ENCODE measurements at places on chromosomes 3 and 15.

DNA sequence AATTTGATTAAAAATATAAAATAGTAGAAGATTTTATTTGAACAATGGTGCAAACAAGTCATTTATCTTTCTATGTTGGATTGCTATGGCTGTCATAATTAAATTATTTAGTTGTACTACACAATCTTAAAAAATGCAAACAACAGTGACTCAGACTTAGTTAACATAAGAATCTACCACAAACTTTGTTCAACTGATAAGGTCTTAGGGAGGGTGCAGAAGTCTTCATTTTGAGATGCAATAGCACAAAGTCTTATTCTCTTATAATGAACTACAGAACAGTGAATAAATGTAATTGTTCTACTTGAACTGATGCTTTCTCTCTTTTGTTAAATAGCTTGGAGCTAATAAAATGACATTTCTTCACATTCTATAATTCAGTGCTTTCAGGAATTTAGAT, 482.8 kb upstream of the NAALADL2 start:
- DNase-seq: no peak

DNA sequence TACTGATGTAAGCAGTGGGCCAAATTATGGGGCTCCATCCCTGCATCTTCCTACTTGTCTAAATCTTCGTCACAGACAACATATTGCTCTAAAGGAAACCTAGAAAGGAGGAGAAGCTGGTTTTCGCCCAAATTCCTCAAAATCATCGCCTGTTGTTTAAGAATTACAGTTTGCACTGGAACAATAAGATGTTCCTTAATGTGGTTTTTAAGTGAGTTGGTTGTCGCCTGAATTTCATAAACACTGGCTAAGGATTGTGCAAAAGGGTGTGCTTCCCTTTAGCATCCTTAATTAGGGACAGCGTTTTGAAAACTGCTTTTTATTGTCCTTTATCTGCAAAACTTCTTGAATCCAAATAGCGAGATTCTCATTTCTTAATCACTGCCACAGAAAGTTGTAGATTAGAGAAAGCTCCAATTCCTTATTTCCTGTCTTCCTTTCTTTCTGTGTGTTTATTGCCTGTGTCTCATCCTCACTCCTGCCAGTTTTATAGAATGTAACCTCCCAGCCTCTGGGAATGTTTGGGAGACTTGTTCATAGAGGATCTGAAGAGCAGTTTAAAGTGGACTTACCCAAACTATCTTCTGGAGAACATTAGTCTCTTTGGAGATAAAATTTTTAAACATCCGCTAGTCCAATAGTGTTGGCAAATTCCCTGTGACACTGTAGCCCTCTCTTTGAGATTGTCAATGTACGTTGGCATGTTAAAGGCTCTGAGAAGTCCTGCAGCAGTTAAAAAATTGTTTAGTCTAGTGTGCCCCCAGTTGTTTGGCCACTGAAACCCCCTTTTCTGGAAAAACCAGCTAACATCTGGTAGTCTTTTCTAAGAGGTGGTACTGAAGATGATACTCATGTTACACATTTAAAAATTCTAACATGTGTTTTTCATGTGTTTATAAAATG, 50.4 kb downstream of the FLNB start:
- no peak for DNase-seq

DNA sequence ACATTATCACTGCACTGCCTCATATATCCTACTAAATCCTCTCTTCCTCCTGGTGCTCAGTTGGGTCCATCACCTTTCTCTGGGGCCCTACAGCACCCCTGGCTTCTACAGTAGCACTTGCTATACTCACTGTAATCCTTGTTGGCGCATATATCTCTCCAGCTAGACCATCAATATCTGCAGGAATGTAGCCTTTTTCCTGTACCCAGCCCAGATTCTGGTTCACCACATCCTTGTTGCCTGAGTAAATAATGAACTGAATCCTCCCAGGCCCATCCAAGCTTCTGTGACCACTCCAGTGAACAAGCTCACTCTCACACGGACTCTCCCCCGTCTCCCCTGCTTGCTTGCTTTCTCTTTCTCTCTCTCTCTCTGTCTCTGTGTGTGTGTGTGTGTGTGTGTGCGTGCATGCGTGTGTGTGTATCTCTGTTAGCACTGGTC, 62.5 kb upstream of the LIPC start:
- DNase-seq: no peak

- no peak for DNase-seq
These were observed 230.3 kb upstream of the EPHA6 start for GRCh38 chr3:96584066-96584465.

DNA sequence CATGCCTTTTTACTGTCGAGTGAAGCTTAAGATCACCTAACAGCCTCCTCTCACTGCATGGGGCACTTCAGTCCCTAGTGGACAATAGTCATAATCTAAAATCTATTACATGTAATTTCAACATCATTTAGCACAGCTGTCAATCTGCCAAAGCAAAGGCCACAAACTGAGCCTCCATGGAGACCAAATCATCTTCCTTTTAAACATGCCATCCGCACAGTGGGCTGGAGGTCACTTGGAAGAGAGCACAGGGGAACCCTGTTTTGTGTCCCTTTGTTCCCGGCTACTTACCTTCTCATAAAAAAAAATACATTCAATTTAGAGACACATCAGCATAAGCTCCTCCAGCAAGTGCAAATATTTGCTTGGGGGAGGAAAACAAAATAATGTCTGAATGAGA, 167.3 kb downstream of the SQOR start:
- DNase-seq: peak; percentile 20
